ENCODE measurements at places on chromosomes 1 and 21.

- no peak for DNase-seq
Observed at GRCh38 chr1:110434946-110435345, 16.0 kb upstream of the PROK1 start.

DNA sequence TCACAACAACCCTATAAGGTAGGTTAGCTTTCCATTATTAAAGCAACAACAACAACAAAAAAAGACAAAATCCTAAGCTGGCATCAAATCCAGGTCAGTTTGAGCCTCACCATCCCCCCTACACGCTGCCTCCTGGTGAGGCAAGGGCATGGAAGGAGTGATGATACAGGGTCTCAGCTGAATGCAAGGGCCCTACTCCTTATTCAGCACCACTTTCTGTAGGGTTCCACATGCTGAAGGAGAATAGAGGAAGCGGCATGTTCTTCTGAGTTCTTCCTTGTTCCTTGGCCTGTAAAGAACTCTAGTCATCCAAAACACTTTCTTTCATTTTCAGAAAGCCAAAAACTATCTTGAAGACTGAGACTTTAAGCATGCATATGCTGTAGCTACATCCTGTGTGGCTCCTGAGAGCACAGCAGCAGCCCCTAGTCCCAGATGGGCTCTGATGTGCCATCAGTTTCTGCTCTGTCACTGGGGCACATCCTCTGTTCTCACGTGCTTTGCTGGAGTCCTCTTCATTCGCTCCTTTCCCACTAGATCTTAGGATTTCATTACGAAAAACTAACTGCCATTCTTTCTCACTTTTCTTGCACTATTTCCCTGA lies 6.2 kb downstream of the ILDR2 start:
- DNase-seq: no peak

DNA sequence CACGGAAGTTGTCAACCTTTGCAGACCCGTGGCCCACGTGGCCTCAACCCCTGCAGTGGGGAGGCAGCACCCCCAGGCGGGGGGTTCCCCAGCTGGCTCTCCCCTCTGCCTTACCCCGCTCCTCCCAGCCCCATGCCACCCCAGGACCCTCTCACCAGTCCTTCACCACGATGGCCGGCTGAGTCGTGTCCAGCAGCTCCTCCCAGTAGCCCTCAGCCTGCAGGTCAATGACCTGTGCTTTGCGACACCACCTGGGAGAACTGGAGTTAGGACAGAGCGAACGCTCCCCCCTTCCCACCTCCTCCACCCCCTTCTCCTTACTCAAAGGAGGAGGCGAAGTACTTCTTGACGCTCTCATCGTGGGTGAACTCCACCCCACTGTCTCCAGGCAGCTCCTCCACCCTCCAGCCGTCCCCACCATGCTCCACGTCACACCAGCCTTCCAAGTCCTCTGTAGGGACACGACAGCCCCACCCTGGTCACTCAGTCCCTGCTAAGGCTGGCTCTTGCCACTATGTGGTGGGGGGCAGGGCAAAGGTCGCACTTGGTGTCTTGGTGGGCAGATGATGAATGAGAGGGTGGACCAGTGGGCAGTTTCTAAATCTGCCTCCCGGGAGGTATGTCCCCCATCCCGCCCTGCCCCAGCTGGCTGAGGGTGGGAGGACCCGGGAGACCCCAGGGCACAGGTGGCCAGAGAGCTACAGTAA lies 4.5 kb downstream of the FBXO2 start:
- no peak for DNase-seq

- peak; percentile 18 for DNase-seq
Observed at GRCh38 chr1:234559902-234560676, 49.9 kb downstream of the IRF2BP2 start.

DNA sequence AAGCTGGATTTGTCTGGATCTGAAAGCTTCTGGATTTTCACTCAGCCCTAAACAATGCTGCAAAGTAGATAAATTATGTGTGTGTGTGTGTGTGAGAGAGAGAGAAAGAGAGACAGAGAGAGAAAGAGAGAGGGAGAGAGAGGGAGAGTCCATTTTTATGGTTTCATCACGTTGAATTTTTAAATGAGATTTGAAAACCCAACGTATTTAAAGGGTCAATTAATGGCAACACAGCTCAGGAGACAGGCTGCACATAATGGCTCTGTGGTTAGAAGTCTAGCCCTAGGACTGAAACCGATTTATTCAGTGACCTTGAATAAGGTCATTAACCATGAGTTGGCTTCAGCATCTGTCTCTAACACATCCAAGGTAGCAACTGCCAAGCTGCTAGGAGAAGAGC lies 35.3 kb upstream of the FMN2 start:
- DNase-seq: no peak

DNA sequence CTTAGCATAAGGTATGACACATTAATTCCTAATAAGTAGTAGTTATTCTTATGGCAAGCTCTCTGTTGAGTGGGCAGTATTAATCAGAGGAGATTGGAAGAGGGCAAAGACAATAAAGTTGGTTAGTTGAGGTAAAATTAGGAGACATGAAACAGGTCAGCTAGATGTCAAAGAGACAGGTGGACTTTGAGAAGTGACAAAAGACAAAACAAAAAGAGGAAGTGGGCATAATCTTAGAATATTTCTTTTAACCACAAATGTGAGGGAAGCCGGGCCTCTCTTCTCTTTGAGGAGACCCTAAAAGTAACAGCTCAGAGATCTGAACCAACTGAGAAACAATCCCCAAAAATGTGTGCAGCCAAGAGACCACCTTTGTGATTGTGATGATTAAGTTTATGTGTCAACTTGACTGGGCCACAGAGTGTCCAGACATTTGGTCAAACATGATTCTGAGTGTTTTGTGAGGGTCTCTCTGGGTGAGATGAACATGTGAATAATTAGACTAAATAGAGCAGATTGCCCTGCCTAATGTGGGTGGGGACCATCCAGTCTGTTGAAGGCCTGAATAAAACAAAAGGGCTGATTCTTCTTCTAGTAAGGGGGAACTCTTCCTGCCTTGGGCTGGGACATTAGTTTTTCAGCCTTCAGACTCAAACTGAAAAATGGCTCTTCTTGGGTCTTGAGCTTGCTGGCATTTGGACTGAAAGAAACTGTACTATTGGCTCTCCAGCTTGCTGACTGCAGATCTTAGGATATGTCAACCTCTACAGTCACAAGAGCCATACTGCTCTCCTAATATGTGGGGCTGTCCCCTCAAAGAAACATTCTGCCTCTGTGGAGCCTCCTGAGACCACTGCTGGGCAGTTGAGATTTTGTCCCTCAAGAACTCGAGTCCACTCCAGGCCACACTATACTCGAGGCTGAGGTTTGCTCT lies 40.0 kb downstream of the FCRL5 start:
- no peak for DNase-seq

DNA sequence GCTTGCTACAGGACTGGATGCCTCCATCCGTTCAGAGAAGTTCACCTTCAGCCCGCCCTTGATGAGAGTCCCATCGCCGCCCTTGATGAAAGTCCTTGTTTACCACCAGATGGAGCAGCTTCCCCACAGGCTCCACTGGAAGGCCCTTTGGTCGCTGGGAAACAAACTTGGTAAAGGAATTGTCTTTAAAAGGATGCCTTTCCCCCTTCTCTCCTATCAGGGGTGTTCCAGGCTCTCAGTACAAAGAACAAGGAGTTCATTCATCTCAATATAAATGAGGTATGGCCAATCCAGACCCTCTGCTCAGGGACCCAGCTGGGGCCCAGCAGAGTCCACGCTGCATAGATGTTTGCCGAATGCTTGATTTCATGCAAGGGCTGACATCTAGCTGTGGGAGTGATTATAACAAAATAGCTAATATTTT lies 50.8 kb downstream of the CAPN9 start:
- peak; percentile 31 for DNase-seq

DNA sequence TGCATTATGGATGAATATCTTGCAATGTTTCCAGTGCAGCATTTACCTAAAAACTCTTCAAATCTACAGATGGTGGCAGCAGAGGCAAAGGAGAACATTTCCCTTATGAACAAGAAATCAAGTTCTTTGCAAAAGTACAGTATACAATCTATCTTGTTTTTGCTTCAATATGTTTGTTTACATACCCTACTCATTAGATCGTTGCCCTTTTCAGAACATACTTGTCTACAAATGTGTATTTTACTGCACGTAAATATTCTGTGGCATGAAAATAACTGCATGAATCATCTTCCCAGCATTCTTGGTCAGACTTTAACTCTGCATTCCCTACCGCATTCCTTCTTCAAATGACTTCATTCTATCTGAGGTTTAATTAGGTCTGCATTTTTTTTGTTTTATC lies 212.7 kb downstream of the ZP4 start:
- no peak for DNase-seq

DNA sequence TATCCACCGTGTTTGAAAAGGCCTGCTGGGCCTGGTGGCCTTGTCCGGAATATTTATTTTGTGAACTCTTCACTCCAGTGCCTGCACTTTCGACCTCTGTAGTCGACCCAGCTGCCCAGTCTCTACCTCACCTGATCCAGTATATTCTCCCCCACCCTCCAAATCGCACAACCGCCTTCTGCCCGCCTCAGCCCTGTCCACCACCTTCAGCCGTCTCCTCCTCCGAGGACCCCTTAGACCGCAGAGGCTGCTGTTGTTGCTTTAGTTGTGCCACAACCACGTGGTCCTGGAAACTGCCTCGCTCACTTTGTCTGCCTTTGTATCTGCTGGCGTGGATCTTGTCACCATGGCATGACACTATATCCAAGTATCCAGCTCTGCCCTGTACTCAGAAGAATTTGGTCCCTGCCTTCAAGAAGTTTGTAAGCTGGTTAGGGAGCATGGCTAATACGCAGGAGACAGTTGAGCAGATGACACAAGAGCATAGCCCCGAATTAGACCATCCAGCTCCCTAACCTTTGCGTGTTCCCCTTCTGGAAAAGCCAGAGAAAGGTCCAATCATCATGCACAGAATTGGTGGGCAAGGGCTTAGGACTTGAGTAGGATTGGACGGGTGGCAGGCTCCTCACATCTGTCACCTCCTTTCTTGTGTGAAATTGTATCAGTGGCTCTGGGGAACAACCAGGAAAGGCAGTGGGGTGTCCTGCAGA lies 1.5 kb downstream of the PHGDH start:
- DNase-seq: no peak

DNA sequence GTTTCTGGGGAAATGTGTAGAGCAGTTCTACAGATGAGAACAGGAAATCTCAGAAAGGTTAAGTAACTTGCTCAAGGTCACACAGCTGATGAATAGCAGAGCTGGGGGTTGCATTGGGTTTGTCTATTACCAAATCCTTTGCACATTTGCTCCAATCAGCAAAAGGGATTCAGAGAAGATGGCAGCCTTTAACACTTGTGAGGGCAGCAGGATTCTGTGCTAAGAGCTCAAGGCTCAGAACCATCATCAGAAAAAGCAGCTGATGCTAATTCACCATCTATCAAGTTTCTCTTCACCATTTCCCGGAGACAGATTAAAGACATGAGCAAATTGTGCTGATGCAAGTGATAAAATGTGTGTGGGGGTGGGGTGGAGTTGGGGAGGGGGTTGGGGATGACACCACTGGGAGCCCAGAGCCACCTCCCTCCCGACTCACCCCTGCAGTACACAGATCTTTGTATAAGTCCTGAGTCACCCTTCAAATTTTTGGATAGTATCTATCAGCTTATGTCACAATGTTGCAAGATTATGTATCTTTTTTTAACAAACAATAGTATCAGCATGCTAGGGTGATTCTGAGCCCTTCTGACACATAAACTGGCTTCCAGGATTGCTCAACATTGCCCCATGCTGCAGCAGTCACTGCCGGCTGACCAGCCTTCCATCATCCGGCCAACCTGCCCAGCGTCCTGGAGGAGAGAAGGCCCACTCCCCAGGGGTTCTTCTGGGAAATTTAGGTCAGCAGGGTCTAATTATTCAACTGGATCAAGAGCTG lies 2.8 kb upstream of the SPSB1 start:
- peak; percentile 59 for DNase-seq

- no peak for DNase-seq
Observed at GRCh38 chr1:210617293-210617692, 288.6 kb downstream of the HHAT start.

Measured in left colon (tissue), 2 donors.